ENCODE measurements at places on chromosomes 6 and 20.

- DNase-seq: no peak
Measured at GRCh38 chr6:141152951-141153350, 979.8 kb upstream of the GJE1 start.

GRCh38 chr6:30042914-30043313 lies 18.2 kb upstream of the POLR1H start:
- no peak for DNase-seq

- no peak for DNase-seq
Measured at GRCh38 chr6:110882274-110882619, 7.7 kb downstream of the AMD1 start.

GRCh38 chr20:49768204-49769047 lies 44.2 kb upstream of the SLC9A8 start:
- peak; percentile 47 for DNase-seq

- no peak for DNase-seq
Measured at GRCh38 chr6:140281767-140282166, 907.3 kb upstream of the CITED2 start.

DNA sequence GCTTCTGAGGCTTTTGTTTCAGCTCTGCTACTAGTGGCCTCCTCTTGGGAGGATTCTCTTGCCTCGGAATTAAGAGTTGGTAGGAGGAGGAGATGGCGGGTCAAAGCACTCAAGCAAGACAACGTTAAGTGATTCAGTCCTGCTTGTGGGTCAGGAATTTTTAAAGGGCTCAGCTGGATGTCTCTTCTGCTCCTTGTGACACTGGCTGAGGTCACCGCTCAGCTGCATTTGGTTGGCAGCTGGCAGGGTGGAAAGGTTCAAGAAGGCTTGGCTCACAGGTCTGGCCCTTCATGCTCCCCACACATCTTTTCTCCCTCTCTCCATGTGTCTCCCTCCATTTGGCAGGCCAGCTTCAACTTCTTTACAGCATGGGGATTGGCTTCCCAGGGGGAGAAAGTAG lies 641.4 kb downstream of the KIF16B start:
- DNase-seq: no peak

DNA sequence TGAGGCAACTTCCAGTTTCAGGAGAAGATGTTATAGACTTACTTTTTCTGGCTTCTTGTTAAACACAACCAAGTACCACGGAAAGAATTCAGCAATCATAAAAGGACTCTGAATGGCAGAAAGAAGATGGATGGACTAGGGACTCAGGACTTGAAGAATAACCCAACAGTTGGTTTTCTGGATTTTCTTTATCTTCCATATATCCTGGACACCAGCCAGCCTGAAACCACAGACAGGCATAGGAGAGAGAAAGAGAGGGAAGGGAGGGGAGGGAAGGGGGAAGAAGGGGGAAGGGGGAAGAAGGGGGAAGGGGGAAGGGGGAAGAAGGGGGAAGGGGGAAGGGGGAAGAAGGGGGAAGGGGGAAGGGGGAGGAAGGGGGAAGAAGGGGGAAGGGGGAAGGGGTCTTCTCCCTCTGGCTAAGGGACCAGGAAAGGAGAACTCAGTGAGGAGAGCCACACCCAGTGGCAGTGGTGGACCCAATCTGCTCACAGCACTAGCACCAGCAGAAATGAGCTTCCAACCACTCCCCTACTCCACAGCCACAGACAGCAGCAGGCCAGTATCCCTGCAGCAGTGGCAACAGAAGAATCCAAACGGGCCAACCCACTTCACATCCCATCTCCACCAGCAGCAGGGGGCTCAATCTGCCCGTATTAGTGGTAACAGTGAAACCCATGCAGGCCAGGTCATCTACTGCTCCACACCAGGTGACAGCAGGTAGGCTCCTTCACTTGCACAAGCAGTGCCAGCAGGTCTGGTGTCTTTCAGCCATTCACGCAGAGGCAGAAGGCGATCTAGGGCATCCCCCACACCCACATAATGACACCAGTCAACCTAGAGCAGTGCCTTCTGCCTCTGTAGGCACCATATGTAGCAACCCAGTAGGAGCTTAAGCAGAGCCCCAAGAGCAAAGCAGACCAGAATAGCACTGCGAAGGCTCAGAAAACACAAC lies 78.6 kb downstream of the TRMT6 start:
- DNase-seq: no peak

DNA sequence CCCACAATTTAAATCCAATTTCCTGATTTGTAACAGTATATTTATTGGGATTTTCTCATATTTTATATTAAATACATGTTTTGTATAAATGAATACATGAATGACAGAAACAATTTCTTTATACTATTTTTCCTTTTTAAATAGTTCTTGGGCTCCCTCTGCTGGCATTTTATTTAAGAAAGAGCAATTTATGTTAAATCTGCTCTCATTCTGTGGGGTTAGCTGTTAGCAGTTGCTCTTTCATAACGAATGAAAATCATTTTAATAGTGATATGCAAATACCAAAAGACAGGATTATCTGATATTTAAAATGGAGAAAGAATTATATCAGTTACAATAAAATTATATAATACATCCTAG lies 118.3 kb downstream of the RALGAPA2 start:
- peak; percentile 12 for DNase-seq

DNA sequence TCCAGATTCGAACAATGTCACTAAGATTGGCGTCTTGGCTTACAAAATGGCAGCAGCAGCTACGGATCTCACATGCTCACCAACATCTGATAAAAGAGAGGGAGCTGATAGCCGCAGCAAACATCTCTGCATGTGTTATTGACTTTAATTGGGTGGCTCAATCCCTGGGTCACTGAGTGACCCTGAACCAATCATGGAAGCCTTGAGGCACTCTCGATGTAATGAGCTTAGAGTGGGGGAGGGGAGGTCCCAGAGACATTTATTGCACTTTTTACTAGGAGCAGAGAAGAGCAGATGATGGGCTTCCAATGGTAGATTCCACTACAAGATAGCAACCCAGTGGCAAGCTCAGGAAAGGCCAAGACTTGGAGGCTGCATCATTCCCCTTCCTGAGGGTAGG lies 238.7 kb downstream of the BMP7 start:
- DNase-seq: no peak

DNA sequence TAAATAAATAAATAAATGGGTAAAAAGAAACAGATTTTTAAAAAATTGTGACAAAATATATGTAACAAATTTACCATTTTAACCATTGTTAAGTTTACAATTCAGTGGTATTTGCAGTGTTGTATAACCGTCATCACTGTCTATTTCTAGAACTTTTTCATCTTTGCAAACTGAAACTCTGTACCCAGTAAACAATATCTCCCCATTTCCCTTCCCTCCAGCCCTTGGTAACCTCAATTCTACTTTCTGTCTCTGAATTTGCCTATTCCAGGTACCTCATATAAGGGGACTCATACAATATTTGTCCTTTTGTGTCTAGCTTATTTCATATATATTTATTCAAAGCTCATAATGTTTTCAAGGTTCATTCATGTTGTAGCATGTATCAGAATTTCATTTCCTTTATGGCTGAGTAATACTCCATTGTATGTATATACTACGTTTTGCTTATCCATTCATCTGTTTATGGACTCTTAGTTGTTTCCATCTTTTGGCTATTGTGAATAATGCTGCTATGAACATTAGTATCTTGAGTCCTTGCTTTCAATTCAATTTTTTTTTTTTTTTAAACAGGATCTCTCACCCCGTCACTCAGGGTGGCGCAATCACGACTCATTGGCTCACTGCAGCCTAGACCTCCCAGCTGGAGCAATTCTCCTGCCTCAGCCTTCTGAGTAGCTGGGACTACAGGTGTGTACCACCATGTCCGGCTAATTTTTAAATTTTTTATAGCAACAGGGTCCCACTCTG lies 8.9 kb downstream of the MANBAL start:
- DNase-seq: no peak
